Activated CD4-positive, alpha-beta T cell treated with anti-CD3 and anti-CD28 coated beads, Interleukin-2, amount 50 U/mL, for 48 hours (primary cell): ENCODE measurements at places on chromosomes 13 and 19.

GRCh38 chr13:94318418-94318817 lies 161.1 kb downstream of the DCT start:
- no peak for DNase-seq

DNA sequence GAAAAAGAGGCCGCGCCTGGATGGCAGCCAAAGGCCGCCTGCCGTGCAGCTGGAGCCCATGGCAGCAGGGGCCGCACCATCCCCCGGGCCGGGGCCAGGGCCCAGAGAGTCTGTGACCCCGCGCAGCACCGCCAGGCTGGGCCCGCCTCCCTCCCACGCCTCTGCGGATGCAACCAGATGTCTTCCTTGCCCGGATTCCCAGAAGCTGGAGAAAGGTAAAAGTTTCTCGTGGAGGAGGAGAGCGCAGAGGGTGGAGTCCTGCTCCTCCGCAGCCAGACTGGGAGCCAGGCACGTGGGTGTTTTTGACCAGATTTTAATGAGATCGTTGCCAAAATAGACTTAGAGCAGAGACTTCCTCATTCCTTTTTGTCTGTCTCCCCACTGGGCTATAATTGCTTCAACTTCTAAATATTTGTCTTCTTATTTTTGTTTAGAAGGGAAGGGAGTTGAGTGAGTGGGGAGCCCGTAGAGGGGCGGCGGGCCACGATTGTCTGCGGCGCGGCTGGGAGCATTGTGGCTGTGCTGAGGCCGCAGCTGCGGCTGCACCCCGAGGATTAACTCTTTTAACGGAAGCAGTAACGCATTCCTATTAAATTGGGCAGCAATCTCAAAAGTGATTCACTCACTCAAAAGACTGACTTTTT lies 22.8 kb upstream of the NDUFS7 start:
- DNase-seq: no peak

DNA sequence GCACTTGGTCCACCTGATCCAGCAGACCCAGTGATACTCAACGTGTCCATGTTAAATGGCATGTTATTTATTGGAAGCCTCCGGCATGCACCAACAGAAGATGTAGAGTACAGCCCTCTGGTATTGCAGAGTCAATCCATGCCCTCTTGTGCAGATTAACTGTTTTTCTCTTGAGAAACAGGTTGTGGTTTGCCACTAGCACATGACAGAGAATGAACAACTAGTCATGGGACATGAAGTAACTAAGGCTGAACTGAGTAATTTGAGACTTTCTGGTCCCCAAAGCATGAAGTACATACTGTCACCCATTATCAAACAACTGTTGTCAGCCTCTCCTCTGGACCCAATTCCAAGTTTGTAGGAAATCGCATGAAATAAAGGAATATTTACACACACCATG lies 3.2 kb downstream of the ZNF562 start:
- DNase-seq: no peak

DNA sequence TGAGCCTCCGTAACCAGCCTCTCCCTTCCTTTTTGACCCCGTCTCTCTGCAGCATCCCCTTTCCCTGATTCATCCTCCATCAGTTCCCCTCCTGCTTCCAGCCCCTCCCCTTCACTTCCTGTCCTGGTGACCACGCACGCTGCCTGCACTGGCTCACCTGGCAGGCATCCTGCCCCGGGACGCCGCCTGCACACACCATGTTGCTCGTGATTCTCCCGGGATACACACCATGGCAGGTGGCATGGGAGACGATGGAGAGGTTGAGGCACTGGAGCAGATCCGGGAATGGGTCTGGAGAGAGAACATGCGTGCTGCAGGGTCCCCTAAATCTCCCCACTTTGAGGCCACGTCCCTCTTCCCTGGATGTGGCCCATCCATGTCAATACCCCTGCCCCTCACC lies 4.2 kb downstream of the KLK12 start:
- no peak for DNase-seq

GRCh38 chr13:94324767-94325540 lies 154.5 kb downstream of the DCT start:
- no peak for DNase-seq

- DNase-seq: no peak
These were observed 179.6 kb upstream of the EDNRB start for GRCh38 chr13:78098249-78098648.

DNA sequence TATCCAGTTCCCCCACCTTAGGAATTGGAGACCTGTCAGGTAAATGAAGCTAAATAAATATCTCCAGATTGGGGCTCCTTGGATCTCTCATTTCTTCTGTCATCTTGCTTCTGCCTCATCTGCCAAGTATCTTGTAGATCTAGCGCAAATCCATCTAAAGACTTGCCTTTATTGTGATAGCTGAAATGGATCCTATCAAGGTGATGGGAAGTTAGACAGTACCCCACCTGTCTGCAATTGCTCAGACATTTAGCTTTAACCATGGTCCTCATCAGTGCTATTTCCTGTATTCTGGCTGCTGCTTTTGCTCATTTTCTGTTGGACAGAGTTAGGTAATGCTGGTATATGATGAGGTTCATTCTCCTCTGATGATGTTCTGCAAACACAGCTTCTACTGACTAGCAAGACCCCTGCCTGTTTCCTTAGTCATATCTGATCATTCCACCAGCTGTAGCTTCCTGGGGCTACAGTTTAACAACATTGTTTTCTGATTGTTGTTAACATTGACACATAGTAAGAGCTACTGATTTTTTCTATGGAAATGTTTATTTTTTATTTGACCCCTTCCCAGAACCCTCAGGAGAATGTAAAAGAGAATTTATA lies 340.0 kb downstream of the DCT start:
- no peak for DNase-seq

GRCh38 chr13:95954266-95954665 lies 98.9 kb downstream of the UGGT2 start:
- DNase-seq: no peak

GRCh38 chr19:33699754-33700407 lies 78.1 kb downstream of the CHST8 start:
- DNase-seq: no peak
